ENCODE measurements at places on chromosomes 4 and X.
A peak's percentile ranks its signal among the peaks of the same experiment; 100 is the strongest.

DNA sequence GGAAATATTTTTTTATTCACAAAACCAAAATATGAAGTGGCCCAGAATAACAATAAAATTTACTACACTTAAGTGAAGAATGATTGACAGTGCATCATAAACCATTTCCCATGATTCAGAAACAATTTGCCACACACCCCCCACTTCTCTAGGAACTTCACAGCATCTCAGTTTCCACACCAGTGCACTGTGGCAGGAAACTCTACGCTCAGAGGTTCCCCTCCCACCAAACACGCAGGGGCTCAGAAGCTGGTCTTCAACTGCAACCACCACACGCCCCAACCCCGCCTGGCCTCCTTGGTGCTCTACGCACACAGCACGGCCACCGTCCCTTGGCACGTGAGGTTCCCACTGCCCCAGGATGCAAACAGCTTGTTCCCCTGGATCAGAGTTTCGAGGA, 63.7 kb downstream of the ZFYVE28 start:
- DNase-seq: peak; percentile 46

DNA sequence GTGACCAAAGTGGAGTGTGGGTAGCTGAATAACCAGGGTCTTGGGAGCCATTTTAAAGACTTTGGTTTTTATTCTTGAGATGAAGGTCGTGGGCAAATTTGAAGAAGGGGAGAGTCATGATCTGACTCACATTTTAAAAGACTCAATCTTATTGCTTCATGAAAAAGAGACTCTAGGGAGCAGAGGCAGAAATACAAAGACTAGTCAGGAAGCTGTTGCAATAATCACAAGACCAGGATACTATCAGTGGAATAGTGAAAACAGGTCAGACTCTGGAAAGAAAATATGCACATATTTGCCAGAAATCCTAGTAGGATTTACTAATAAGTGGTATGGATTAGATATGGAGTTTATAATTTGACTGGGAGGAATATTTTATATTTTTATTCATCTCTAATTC, 448.4 kb downstream of the RAPGEF2 start:
- DNase-seq: no peak

- no peak for DNase-seq
These were observed 243.6 kb downstream of the ANK2 start for GRCh38 chr4:113293043-113293560.

DNA sequence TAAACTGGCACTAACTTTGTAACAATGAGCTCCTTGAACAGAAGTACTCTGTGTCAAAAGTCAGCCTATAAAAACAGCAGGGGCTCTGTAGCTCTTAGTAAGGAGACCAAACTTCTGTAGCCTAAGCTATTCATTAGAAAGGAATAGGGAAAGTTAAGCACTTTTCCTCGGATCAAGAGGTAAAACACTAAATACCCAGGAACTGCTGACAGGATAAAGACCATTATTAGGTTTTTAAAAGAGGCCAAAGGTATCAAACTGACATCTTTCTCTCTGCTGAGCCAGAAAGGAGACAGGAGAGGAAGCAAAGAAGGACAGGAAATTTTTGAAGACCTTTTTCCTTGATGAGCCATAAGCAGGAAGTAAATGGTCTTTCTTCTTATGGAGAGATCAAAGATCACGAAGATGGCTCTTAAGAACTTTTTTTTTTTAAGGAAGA, 31.9 kb downstream of the ANAPC10 start:
- no peak for DNase-seq

DNA sequence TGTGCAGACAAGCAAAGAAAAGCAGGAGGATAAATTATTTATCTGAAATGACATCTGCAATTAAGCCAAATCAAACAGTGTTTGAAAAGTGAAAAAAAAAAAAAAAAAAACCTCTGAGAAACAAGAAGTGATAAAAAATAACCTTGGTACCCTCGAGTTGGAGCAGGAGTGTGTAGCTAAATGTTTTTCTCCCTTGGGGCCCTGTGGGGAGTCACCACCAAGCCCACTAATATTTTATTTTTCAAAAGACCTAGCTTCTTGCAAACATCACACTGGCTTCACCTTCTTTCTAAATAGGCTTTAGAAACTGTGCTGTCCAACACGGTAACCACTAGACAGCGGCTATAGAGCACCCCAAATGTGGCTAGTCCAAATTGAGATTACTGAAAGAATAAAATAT, 47.7 kb downstream of the SNX25 start:
- DNase-seq: no peak

DNA sequence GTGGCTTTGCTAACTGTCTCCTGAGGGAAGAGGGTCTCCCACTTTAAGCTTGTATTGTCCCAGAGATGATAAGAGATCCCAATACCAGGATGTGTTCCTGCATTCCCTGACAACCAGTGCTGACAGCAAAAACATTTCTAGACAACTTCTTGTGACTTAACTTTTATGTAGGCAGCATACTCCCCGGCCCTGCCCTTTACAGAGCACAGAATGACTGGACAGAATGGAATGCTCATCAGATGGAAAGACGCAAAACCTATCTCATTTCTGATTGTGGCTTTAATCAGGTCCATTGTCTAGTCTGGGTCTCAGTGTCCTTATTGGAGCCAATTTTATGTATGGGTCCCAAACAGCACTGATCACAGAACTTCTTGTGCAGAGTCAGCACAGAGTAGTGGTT, 18.2 kb upstream of the PLAC1 start:
- DNase-seq: no peak

DNA sequence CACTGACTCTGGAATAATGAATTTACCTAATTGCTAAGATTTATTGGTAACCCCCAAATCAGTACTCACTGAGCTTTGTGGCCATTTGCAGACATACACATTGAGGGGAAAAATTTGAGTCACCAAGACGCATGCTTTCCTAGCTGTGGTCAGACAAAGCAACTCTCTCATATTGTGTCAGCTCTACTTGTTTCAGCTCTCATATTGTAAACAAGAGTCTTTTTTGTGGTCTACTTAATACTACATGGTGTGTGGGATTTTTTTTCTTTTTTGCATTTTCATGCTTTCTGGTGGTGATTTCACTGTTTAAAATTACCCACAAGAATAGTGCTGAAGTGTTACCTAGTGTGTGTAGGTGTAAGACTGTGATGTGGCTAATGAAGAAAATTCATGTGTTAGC, 428.2 kb upstream of the GALNT7 start:
- DNase-seq: no peak

- no peak for DNase-seq
These were observed 35.1 kb downstream of the GEMIN8 start for GRCh38 chrX:13994536-13995080.

DNA sequence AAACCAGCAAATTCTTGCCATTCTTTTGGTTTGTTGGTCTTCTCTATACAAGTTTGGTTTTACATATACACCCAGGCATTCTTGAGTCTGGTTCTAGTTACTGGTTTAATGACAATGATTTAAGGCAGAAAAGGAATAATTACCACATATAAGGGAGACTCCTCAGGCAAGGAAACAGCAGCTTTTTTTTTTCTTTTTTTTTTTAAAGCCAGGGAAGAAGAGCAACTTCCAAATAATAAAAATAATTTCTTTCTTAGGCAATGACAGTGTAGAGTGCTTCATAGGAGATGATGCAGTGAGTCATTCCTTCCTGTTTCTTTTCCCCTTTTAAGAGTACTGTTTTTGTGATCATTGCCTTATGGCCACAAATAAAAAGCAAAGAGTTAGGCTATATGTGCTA, 289.7 kb downstream of the DKK2 start:
- DNase-seq: no peak

DNA sequence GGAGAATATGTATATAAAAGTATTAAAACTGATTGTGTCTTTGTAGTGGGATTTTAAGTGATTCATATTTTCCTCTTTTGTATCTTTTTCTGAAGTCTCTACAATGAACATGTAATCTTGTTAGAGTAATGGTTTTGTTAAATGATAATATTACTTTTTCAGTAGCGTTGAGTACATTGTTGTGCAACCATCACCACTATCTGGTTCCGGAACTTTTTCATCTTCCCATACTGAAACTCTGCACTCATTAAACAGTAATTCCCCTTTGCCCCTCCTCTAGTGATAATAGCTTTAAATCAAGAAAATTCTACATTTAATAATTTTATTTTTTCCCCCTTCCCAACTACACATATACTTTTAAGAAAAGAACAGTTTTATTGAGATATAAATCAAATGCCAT, 23.3 kb downstream of the SHROOM3 start:
- no peak for DNase-seq

- DNase-seq: no peak
These were observed 354.0 kb downstream of the HS3ST1 start for GRCh38 chr4:11074581-11075241.

GRCh38 chr4:155371432-155372043, 5.2 kb downstream of the MAP9 start:
- no peak for DNase-seq

DNA sequence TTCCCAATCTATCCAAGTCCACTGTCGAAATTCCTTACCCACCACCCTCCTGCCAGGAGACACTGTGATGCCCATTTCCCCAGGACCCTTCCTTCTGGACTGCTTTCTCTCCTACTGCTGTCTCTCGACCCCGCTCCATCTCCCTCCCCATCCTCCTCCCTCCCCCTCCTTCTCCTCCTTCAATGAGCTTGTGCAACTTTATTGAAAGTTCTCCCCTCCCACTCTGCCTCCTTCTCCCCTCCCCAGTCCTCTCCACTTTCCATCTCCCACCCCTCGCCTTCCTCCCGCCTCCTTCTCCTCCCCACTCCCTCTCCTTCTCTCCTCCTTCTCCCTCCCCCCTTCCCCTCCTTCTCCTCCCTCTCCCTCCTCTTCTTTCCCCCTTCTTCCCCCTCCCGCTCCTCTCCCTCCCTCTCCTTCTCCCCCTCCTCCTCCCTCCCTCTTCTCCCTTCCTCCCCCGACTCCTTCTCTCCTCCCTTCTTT, 116.6 kb upstream of the FAT1 start:
- DNase-seq: no peak

GRCh38 chr4:8207314-8207713, 8.2 kb downstream of the SH3TC1 start:
- DNase-seq: no peak

- DNase-seq: peak; percentile 33
These were observed 11.4 kb upstream of the MCUB start for GRCh38 chr4:109548655-109549054.

GRCh38 chr4:74473155-74473811, 28.3 kb downstream of the AREG start:
- DNase-seq: no peak

DNA sequence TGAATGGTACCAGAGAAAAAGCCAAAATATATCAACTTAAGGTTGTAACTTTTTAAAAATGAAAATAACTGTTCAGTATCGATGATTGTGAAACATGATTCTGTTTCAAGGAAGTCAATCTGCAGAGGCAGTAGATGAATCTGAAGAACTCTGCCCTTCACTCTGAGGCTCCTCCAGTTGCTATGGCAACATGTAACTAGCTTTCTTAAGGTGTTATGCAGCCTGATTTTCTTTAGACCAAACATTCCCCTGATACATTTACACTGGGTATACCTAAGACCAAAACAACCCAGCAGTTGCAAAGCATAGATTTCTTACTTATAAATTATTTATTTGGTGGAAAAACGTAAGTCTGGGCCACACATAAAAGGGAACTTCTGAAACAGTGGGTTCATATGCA, 133.6 kb upstream of the RASGEF1B start:
- DNase-seq: no peak

DNA sequence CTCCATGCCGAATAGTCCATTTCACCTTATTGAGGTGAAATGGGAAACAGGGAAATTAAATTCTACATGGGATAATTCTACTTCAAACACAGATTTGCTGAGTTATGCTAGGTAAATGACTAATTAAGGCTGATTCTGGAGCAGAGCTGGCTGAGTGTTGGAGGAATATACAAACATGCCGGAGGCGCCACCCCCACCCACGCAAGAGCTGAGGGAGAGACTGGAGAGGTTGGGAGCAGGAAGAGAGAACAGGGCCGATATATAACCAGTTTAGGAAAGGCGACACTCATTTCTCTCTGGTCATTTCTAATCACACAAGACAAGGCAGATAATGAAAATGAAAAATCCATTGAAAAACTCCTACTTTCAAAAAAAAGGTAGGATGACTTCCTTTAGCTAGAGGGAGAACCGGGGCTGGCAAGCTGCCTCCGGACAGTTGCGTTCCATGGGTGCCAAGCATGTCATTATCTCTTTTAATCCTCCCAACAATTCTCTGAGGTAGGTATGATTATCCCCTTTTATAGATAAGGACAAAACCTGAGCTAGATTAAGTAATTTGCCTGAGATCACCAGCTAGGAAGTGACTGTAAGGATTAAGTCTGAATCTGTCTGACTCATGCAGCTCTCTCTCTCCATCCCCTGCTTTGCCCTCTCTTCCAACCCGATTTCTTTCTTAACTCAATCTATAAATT, 27.6 kb upstream of the CFAP299 start:
- DNase-seq: no peak

- DNase-seq: no peak
These were observed 61.1 kb upstream of the RPL34 start for GRCh38 chr4:108559068-108559793.

GRCh38 chr4:123234955-123235354, 161.6 kb upstream of the SPRY1 start:
- no peak for DNase-seq

- DNase-seq: no peak
These were observed 256.8 kb upstream of the CXXC4 start for GRCh38 chr4:104751468-104751867.

GRCh38 chr4:159242427-159242826, 139.5 kb downstream of the RAPGEF2 start:
- no peak for DNase-seq

DNA sequence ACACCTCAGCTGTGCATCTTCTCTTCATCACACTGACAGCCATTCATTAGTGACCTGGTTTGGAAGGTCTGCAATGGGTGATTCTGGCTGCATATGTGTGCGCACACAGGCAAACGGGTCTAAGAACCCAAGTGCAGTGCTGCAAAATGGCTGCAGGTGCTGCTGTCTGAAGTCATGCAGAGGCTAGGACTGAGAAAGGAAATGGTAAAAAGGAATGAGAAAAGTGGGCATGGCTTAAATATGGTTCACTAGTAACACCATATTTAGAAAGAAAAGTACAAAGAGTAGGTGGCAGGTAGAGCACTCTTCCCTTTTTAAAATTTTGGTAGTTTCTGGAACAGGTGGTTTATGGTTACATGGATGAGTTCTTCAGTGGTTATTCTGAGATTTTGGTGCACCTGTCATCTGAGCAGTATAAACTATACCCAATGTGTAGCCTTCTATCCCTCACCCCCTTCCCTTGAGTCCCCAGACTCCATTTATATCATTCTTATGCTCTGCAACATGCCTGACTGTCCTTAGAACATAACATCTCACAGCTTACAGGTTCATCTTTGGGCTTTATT, 78.4 kb downstream of the CCNG2 start:
- DNase-seq: no peak

- DNase-seq: no peak
These were observed 464 bp downstream of the RASGEF1B start for GRCh38 chr4:81471298-81471587.

Measured in activated T-cell treated with anti-CD3 and anti-CD28 coated beads, Interleukin-2, amount 50 U/mL, for 48 hours (primary cell).